ENCODE measurements at places on chromosomes 6 and 20. TPM values are rescaled to one million over a fixed set of nuclear protein-coding genes. Genes with fewer than 3 reads are reported as not detected.

GRCh38 chr6:16737925-16738324 lies 23.3 kb downstream of the ATXN1 start:
- no peak for DNase-seq

- DNase-seq, result no peak
These were observed 5.9 kb upstream of the NUP153 start for GRCh38 chr6:17712576-17712975.

GRCh38 chr6:51963980-51964379 lies 123.4 kb downstream of the PKHD1 start:
- DNase-seq, result no peak

KHDC1L gene
- total RNA-seq, result not detected

SNAP25 gene
- total RNA-seq, result 18.3 TPM

All from adrenal gland (tissue), 19 donors.